ENCODE measurements at places on chromosomes 11 and 22.

DNA sequence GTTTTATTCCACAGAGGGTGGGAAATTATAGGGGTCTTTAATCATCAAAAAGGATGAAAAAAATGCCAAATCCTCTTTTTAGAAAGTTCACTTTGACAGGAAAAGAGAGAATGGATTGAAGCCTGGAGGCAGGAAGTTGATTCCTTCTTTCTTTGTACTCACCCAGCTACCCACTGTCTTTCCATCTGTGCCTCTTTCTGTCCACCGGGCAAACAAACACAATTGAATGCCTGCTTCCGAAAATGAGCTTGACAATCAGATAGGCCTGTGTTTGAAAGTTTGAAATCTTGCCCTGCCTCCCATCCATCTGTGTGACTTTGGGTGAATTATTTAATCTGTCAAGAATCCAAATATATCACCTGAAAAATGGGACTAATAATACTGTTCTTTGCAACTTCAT lies 81.1 kb downstream of the SCN3B start:
- no peak for DNase-seq

DNA sequence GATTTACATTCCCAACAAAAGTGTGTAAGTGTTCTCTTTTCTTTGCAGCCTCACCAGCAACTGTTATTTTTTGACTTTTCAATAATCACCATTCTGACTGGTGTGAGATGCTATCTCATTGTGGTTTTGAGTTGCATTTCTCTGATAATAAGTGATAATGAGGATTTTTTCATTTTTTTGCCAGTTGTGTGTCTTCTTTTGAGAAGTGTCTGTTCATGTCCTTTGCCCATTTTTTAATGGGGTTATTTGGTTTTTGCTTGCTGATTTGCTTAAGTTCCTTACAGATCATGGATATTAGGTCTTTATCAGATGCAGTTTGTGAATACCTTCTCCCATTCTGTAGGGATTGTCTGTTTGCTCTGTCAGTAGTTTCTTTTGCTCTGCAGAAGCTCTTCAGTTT lies 107.7 kb downstream of the EHF start:
- no peak for DNase-seq

- peak; percentile 83 for DNase-seq
Observed at GRCh38 chr11:66068154-66068821, 1.8 kb upstream of the PACS1 start.

DNA sequence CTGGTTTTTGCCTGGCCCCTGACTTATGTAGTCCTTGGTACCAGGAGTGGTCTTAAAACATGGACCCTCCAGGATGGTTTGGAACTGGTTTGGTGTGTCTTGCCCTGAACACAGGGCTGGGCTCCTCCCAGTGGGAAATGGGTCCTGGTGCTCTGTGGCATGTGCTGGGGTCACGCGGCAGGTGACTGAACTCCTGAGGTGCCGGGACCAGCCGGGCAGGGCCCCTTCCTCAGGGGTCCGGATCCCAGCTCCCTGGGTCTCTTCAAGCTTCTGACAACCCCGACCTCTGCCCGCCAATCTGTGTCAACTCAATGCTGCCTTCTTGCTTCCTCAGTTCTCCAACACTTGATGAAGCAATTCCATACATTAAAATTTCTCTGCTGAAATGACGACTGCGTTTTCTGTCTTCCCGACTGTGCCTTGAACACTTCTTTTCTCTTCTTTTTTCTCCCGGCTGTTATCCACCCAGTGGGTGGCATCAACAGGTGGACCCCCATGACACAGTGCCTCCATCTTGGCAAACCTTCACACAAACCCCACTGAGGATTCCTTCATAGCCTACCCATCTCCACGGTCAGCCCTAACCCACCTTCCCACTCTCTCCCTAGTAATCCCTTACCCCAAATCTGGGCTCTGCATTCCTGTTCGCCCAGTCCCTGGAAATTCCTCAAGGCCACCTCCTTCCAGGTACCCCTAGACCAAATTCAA lies 4.4 kb downstream of the IFT27 start:
- DNase-seq, result no peak

DNA sequence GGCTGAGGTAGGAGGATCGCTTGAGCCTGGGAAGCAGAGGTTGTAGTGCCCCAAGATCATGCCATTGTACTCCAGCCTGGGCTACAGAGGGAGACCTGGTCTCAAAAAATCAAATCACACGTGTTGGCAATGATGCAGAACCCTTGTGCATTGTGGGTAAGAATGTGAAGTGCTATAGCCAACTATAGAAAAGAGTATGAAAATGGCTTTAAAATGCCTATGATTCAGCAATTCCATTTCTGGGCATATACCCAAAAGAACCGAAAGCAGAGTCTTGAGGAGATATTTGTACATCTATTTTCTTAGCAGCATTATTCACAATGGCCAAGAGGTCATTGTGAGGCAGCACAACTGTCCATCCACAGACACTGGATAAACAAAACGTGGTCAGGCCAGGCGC lies 2.6 kb upstream of the FADS3 start:
- peak; percentile 94 for DNase-seq

GRCh38 chr11:70552167-70553150 lies 154.1 kb downstream of the CTTN start:
- DNase-seq, result no peak

DNA sequence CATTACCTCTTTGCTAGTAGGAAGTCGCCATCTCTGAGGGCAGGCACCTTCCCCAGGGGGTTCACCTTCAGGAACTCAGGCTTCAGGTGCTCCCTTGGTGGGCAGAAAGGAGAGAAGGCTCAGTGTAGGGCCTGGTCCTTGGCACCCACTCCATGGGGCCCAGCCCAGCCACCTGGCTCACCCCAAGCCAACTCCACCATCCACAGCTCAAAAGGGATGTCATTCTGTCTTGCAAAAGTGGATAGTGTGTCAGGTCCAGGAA lies 2.7 kb upstream of the GSTT4 start:
- no peak for DNase-seq

DNA sequence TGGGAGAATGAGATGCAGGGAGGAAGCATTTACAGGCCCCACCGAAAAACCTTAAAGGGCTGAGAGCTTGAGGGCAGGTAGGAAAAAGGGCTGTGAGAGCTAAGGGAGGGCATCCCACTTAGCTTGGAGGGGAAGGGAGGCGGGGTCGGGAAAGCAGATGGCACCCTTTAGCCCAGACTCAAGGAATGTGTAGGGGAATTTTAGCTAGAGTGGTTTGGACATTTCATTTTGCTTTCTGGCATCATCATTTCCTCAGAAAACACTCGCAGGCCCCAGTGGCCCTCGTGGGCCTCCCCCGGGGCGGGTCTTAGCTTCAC lies 846 bp upstream of the STIM1 start:
- no peak for DNase-seq

DNA sequence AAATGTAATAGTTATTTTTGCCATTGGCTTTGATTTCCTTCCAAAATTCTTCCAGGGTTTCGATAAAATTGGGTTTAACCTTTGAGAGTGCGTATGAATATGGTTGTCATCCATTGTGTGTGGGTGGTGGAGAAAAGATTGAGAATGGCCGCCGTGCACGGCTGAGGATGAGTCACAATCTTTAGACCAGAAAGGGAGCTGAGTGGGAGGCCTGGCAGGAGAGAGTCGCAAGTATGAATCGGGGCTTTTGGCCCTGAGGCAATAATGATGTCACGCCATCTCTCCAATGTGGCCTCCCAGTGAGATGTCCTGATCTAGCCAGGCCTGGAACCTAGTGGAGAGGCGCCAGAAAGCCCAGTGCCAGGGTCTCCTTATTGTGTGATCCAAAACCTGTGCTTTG lies 33.1 kb upstream of the SMPD1 start:
- peak; percentile 92 for DNase-seq

DNA sequence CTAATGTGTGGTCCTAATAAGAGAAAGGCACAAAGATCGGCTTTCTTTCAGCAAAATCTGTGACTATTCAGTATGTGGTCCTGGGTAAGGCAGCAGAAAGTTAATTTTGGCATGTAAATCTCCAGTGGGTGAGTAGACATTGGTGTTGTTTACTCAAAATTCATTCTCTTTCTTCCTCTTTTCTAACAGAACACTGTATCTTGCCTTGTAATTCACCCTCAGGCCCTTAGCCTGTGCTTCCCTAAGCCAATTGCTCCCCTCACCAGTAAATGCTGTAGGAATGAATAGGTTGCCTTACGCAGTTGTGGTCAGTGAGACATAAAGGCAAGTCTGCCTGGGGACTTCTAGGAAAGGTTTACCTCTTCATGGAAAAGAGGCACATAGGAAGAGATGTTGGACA lies 49.9 kb upstream of the PDE3B start:
- no peak for DNase-seq

DNA sequence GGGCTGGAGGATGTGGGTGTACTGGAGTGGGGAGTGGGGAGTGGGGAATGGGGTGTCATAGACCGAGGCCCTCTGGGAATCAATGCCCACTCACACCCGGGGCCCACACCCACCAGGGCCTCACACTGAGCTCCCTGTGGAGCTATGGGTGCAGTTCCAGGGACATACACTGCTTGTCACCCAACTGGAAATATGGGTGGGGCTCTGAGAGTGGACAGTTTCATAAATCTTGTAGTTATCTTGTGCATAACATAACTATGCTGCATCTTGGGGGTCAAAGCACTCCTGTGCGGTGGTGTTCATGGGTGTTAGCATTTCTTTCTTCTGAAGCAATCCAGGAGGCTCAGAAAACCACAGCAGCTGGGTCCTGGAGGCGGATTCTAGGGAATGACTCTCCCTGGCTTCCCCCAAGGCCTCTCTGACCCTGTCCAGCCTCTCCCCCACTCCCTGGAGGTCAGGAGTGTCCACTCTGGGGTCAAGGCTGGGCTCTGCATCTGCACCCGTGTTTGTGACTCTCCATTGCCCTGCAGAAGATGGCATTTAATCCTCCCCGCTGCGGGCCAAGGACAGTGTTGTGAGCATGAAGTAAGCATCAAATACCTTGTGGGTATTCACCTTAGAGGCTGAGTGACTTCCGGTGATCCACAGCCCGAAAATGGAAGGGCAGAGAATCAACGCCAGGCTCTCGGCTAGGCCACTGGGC lies 172.5 kb downstream of the CTTN start:
- no peak for DNase-seq

DNA sequence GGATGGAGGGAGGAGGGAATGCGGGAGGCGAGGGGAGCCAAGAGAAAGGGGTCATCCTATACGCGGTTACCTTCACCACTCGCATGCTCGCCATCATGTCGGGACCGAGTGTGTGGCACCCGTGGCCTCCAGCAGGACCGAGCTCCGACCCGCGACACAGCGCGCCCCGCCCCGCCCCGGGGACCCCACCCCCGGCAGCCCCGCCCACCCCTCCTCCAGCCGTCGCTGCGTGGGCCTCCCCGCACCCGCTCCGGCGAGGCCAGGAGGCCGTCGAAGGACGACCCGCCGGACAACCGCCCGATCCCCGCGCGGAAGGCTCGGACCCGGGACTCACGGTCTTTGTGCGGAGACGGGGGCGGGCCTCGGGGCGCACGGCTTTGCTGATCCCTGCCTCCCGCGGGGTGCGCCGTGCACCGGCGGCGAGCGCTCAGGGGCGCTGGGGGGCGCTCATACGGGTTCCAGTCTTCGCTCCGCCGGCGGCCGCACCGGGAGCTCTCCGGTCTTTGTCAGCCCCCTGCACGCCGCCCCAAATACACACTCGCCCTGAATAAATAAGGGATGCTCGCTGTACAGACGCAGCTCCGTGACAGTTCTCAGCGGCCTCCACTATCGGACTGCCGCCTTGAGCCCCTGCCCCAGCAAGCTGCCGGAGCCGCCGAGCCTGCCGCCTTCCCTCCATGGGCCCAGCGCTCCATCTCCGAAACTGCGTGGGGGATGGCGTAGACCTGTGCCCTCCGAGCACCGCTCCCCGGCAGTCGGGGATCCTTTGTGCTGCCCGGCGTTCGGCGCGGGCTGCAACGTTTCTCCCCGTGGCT lies at the start of gene UBE2L6:
Gene UBE2L6, minus strand, starts transcription at position 158 of the 815 bp plus-strand sequence. Its CDS starts 61 bp downstream, at position 97.
- DNase-seq, result no peak
